Kasumi-1 (cell line): ENCODE measurements at places on chromosomes 4 and X.

- DNase-seq = no peak
Measured at GRCh38 chrX:23610495-23610894, 56.8 kb upstream of the PRDX4 start.

GRCh38 chrX:14194711-14195110 lies 165.0 kb upstream of the GEMIN8 start:
- DNase-seq = no peak

DNA sequence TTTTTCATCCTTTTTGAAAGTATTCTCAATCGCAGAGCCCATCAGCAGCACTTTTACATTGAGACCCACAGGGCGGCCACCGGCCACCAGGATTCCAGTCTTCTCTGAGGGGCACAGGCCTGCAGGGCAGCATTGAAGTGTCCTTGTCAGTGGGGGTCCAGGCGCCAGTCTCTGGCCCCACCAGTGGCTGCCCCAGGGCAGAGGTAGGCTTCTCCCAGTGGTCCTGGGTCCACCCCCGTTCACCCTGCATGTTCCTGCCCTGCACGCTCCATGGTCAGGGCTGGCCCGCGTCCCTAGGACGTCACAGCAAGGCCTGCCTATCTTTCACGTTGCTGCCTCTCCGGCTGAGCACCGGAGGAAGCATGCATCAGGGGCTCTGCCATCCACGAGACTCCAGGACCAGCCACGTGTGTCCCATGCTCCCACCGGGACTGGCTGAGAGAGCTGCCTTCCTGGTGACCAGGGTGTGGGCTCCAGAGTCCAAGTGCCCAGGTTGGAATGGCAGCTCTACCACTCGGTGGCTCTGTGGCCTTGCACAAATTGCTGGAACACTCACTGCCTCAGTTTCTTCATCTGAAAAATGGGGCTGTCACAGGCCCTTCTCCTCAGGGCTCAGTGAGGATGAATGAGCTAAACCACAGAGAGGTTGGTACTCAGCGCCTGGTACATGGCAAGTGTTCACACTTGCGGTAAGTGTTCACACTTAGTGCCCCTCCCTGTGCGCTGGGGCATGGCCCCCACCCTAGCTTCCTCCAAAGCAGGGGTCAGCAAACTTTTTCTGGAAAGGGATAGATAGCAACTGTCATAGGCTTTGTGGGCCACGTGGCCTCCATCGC lies 30.7 kb upstream of the JAKMIP1 start:
- DNase-seq = no peak

DNA sequence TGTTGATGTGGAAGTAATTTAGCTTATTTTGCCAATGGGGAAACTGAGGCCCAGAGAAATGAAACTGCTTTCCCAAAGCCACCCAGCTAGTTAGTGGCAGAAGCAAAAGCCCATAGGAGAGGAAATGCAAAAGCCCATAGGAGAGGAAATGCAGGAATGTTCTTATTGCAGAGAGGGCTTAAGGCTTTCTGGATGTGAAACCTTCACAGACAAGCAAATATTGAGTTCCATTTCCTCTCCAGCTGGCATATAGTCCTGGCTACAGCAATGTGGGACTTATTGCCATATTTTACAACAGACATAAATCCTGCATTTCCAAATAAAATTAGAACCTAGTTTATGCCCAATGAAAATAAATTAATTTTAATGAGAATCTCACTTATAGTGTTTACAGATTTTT lies 69.7 kb downstream of the TMEM154 start:
- no peak for DNase-seq

DNA sequence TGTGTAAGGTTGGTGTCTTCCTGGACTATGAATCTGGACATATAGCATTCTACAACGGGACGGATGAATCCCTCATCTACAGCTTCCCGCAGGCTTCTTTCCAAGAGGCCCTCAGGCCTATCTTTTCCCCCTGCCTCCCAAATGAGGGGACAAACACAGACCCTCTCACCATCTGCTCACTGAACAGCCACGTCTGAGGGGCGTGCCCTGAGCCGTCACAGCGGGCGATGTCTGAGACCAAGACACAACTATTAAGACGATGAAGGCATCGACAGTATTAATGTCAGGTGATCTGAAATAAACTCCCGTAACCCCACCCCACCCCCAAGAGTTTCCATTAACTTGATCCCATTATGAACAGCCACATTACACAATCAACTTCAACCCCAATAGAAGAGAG lies 7.9 kb downstream of the TRIML1 start:
- no peak for DNase-seq

DNA sequence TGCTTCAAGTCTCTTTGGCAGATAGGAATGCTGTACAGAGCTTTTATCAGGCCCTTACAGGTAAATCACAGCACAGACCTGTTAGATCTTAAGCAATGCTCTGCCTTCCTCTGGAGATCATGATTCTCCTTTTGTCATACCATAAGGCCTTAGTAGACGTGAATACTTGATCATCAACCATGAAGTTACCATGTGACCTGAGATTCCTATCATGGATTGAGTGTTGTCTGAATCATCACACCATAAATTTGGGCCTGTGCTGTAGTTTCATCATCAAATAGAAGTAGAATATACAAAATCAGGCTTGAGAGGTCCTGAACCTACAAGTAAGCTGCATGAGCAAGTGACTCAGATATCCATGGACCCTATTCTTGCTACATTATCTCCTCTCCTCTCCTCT lies 466.8 kb upstream of the INTU start:
- no peak for DNase-seq

DNA sequence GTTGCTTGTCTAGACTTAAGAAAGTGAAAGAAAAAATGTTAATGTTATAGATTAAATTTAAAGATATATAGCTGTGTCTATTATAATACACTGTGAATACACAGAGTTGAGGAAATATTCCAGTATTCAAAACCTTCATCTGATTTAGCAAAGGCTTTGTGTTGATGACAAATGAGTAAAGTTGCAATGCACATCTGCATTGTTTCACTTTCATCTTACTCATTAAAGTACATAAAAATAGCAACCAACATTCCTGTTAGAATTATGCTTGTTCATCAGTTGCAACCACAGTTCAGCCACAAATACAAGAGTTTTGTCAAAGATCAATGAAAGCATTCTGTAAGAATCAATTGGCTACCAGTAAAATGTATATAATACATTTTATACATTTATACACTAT lies 346.4 kb upstream of the SLC7A11 start:
- no peak for DNase-seq

DNA sequence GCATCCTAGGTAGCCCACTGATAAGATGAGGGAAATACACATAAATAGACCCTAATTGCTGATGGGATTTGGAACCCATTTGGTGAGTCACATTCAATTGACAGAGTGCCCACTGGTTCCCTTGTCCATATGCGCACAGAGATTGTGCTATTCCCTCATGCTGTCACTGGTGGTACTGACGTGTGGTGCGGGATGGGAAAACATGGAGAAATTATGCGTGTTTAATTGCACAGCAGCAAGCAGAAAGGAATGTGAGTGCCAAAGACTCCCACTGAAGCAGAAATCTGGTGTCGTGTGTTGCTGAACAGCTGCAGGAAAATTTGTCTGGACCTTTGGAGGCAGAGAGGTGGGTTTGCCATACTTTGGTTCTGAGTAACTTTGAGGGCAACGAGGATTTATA lies 92.2 kb downstream of the NHSL2 start:
- DNase-seq = no peak

GRCh38 chr4:71262161-71262560 lies 76.7 kb upstream of the SLC4A4 start:
- no peak for DNase-seq

GRCh38 chr4:154082760-154083535 lies 294.1 kb upstream of the SFRP2 start:
- peak; percentile 23 for DNase-seq
